ENCODE measurements at places on chromosomes 16 and 17.

DNA sequence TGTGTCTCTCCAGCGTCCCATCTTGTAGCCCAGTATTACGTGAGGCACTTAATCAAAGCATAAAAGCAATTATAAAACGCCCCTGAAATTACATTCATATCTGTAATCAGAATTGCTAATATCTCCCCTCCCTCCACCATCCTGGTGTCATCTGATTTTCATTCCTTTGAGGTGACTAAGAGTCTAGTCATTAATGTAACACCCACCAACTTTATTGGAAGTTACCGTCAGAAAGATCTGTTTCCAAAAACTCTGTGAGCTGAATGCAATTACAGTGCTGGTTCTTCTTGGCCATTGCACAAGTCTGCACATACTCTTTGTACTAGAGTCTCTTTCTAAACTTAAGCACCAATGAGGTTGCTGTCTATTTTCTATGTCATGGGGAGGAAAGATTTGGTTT, 12.5 kb upstream of the MAF start:
- DNase-seq = no peak

- DNase-seq = peak; percentile 17
Measured at GRCh38 chr17:66494023-66494803, 191.8 kb downstream of the PRKCA start.

GRCh38 chr17:72380120-72380519, 259.3 kb downstream of the SOX9 start:
- no peak for DNase-seq

GRCh38 chr16:50263060-50263909, 3.1 kb upstream of the ADCY7 start:
- DNase-seq = no peak

DNA sequence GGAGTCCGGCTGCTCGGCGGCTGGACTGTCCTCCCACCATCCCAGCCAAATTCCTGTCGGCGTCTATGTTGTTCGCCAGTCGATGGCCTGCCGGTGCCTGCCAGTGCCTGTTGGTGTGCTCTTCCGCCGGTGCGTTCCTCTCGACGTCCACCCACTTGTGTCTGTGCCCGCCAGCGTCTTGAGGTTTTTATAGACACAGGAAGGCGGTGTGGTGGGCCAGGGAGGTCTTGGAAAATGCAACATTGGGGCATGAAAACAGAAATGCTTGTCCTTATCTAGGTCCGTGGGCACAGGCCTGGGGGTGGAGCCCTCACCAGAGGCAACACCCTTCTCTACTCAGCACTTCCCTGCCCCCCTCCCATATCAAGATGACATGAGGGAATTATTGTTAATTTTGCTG, 167.8 kb downstream of the IRF8 start:
- DNase-seq = no peak

GRCh38 chr16:88462396-88462795, 9.3 kb downstream of the ZFPM1 start:
- no peak for DNase-seq

GRCh38 chr17:36066365-36066985, 2.4 kb downstream of the CCL18 start:
- DNase-seq = no peak

DNA sequence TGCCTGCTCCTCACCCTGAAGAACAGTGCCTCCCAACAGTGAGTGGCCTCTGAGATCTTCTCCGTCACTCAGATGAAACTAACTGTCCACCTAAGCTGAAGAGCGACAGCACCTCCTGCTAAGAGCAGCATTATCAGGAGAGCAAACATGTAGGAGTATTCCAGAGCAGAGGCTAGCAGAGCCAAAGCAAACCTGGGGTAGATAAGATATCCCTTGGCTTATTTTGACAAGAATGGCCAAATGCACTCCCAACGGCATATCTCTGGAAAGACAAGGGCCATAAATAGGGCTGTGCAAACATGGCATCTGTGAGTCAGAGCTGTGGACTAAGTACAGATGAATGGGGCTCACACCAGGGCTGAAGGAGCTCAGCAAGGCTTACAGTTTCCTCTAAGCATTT, 96.3 kb downstream of the NDEL1 start:
- no peak for DNase-seq

DNA sequence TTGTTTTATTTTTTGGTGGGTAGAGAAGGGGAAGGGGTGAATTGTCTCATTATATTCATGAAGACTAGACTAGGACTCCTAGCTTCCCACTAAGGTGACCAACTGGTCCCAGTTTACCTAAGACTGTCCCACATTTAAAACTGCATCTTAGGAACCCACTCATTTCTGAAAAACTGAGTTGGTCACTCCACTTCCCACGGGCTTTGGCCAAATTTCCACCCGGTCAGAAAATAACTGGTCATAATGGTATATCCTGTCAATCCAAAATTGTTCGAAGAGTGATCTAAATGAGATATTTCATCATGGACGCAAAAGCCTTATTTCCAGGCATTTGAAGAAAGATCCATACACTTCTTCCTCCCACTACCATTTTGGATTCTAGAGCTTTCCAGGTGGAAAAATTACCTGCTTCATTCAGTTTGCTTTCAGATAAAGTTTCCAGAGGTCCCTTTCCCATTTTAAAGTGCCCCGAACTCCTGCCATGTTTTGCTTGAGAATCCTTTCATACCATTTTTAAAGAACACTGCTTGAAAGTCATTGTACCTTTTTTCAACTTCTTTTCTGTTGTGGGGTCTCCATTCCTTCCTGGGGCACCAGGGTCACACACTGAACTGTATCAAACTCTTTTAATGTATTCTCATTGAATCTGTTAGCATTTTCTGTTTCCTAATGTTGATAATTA, 21.8 kb upstream of the ZFHX3 start:
- DNase-seq = no peak

DNA sequence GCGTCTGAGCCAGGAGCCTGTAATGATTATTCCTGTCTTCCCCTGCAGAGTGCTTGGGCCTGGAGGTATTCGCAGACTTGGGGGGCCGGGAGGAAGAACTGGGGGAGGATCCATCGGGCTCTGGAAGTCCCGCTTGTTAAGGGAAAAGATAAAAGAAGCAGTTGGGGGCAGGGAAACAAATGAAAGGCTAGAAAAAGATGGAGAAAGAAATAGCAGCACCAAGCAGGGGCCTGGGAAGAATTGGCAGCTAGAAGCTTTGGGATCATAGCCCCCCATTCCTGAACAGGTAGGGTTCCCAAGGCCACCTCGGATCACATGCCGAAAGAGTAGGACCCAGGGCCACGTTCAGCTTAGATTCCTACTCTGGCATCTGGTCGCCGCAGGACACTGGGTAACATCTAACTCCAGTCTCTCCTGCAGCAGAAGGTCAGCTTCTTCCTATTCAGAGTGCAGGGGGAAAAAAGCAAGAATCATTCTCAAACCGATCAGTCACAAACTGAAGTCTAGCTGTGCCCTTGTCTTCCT, 23.6 kb downstream of the ADAM11 start:
- no peak for DNase-seq

DNA sequence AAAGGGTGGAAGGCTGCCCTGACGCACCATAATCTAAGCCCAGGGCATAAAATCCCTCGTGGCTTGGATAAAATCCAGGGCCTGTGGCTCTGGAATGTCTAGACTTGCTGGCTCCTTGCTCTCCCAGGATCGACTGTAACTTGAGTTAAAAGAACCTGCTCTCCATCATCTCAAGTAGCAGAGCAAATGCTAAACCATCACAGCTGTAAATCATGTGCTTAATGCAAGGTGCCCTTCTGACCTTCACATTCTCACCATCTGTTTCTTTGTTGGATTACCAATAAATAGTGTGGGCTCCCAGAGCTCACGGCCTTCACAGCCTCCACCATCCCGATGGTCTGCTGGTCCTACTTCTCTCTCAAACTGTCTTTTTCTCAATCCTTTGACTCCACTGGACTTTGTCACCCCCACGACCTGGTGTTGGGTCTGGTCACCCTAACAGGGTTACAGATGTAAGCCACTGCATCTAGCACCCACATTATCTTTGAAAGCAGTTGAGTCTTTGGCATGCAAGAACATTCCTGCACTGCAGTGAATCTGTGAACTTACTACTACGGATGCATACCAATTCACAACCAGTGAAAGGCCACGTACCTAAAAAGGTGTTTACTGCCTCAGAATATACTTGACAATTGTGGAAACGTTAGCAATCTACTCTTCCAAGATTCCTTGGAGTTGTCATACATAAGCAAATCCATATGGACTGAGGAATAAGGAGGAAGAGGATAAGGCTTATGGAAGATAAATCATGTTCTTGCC, 15.3 kb downstream of the RSL1D1 start:
- DNase-seq = no peak

DNA sequence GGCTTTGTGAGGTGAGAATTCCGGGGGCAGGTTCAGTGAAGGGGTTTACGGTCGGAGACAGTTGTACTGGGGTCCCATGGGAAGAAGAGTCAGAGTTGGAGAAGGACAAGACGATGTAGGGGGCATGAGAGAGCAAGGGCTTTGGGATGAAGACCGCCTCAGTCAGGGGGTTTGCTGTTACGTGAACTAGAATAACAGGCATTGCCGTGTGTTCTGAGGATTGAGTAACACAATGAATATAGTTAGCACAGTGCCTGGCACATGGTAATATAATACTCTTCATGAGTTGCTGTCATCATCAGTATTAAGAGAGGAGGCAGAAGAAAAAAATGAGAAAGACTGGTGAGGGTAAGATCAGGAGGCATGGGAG, 577 bp downstream of the ZNF646 start:
- no peak for DNase-seq

DNA sequence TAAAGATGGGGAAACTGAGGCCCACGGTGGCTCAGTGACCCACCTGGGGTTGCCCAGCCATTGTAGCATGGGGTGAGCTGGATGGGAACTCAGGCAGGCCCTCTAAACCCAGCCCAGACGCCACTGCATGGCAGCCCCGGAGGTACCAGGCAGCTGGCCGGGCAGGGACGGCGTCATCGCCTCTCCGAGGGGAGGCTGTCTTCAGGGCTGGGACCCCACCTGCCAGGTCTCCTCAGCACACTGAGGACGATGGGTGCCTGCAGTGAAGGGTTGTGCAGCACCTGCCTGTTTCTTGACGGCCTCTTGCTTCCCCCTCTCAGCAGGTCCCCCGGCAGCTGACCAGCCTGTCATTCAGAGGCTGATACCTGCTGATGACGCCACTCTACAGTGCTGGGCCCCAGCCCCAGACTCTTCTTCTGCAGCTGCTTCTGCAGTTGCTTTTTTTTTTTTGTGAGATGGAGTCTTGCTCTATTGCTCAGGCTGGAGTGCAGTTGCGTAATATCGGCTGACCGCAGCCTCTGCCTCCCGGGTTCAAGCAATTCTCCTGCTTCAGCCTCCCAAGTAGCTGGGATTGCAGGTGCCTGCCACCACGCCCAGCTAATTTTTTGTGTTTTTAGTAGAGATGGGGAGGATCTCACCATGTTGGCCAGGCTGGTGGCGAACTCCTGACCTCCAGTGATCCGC, 24.7 kb downstream of the RNF213 start:
- no peak for DNase-seq

DNA sequence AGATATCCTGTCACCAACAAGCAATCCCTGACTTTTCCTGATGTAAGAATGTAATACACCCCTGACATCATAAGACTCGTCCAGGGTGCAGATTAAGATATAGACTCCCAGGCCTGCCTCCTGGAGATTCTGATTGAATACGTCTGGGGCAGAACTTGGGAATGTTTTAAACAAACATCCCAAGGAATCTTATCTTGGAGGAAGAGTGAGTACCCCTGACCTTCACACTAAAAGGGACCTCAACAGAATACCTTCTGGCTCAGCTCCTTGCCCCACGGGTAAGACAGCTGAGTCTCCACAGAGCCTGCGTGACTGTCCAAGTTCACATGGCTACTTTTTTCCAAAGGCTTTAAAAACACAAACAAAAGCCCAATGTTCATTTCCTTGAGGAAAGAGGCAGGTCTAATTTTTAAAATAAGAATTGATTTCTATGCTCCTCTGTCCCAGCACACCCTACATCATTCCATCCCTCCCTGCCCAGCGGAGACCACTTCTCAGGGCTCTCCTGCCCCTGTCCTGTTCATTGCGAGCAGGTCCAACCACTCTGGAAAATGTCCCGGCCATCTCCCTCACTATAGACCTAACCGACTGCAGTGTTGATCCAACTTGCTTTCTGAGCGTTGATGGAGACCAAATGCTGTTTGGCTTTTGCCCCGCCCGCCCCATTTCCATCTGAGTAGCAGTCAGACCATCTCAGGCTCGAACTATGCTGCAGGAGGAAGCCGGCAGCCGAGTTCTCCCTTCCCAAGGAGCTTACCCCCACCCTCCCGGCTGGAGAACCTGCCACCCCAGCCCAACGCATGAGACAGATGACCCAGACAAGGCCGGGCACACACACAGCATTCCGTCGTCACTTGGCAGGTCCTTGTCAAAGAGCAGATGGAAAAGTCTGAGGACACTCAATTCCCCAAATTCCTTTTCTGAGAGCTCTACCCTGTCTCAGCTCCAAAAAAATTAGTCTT, 44.1 kb upstream of the MYH10 start:
- no peak for DNase-seq

DNA sequence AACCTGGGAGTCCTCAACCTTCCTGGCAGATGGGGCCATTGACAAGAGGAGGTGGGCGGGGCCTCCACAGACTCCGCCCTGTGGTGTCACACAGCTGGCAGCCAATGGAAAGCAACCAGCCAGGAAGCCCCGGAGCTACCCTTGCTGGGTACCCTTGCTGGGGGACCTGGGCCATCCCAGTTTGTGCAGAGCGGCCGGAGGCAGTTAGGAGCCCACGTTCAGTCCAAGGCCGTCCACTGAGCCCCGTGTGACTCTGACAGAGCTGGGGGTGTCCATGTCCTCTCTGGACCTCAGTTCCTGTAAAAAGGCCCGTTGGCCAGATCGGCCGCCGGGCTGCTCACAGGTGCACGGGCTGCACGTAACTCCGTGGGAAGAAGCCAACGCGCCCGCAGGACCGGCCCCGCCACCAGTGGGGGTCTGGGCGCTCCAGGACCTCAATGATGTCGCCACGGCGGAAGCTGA, 17.1 kb upstream of the FAM83G start:
- no peak for DNase-seq

DNA sequence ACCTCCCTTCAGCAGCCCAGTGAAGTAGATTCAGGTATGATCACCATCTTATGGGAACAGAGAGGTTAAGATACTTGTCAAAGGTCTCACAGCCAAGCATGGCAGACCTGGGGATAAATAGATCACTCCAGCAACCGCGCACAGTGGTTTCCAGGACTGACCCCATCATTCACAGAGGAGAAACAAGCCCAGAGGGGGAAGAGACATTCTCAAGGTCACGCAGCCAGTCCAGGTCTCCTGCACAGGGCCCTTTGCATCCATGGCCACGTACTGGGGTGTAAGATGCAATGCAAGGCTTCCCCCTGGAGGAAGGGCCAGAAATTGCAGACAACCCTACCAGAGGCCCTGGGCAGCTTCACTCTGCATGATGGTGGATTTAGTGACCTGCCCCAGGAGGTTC, 19.9 kb downstream of the TLE7 start:
- peak; percentile 83 for DNase-seq

DNA sequence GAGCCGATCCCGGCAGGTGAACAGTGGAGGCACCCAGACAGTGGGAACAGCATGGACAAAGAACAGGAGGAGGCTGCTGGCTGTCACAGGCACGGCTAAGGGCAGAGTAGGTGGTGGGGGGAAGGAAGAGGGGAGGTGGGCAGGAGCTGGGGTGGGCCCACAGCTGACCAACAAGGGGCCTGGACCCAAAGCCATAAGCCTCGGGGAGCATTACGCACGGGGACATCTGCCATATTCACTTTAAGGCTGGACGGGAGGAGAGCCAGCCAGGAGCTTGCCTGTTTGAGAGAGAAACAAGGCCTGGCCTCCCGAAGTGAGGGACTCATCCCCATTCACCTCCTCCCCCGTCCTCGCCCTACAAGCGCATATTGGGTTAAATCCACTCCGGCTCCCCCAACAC, 19.6 kb upstream of the HAP1 start:
- DNase-seq = no peak

All from 8988T (cell line).